ENCODE measurements at places on chromosomes 3 and 15.
A peak's percentile ranks its signal among the peaks of the same experiment; 100 is the strongest.

DNA sequence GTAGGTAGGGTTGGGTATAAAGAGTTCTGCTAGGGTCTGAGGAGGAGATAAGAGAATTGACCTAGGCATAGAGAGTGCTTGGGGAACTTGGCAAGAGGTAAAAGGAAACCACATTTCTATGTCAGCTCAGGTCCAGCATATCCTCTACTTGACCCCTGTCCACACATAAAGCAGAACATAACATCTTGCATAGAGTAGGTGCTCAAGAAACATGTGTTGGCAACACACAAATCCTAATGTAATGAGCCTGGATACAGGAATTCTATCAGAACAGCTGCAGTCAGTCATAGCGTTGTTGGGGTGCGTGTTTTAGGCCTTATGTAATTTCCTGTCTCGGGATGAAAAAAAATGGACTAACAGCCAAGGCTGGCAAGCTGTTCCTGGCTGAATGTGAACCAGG lies 35.0 kb upstream of the PLCL2 start:
- DNase-seq = no peak

GRCh38 chr3:52248165-52248541 lies 2.6 kb downstream of the PPM1M start:
- DNase-seq = no peak

- no peak for DNase-seq
Measured at GRCh38 chr3:158018462-158018861, 87.8 kb downstream of the SHOX2 start.

- DNase-seq = no peak
Measured at GRCh38 chr15:75725719-75726607, 13.3 kb upstream of the CSPG4 start.

GRCh38 chr3:132457286-132457685 lies 40.0 kb downstream of the DNAJC13 start:
- DNase-seq = no peak

DNA sequence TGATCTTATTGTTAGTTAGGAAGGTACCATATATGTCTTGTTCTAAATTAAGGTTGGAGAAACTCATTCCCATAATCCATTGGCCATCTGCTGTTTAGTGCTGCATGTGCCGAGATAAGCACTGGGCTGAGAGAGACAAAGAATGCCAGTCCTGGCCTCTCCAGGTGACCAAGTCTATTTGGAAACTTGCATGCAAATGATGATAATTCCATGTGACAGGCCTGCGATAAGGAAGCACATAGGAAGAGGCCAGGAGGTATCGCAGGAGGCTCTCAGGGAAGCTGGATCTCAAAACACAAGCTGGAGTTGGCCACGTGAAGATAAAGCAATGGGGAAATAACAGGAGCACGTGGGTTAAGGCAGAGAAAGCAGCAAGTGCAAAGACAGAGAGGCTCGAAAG lies 39.7 kb downstream of the MYO5C start:
- DNase-seq = peak; percentile 71
